ENCODE measurements at places on chromosomes 11 and 22.

GRCh38 chr11:113637636-113638035, 68.5 kb downstream of the TMPRSS5 start:
- no peak for DNase-seq

GRCh38 chr11:64536396-64536941, 54.6 kb upstream of the SLC22A12 start:
- no peak for DNase-seq

DNA sequence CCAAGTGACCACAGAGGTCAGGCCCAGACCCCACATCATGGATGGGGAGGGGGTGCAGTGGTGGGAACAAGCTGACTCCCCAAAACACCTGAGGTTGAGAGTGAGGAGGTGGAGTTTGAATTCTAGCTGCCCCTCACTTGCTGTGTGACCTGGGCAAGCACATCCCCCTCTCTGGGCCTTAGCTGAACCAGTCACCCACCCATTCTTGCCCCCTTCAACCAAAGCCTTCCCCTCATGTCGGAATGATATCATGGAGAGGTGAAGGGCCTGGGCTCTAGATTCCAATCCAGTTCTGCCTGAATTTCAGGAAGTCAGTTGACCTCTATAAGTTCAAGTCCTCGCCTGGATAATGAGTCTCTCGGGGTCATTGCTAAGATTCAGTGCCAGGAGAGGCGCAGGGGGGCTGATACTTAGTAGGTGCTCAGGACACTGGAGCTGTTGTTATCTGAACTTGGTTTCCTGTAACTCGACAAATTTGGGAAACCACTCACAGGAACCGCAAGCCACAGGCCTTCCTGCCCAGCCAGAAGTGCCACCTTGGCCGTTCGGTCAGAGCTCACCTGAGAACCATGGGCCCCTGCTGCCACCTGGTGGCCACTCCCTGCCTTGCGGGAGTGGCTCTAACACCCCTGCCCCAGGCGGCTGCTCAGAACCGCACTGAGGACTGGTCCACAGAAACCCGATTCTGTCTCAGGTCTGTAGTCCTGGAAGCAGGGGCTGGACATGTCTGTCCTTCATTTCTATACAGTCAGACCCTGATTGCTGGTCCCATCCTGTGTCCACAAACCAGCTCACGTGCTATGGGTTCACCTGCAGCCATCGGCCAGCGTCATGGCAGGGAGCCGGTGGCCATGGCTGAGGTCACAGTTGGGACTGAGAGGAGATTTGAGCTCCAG, 6.9 kb downstream of the CDC42EP1 start:
- DNase-seq = peak; percentile 87

- no peak for DNase-seq
Observed at GRCh38 chr11:44219830-44220796, 89.8 kb downstream of the ALX4 start.

GRCh38 chr22:42976217-42976933, 38.6 kb downstream of the PACSIN2 start:
- DNase-seq = no peak

DNA sequence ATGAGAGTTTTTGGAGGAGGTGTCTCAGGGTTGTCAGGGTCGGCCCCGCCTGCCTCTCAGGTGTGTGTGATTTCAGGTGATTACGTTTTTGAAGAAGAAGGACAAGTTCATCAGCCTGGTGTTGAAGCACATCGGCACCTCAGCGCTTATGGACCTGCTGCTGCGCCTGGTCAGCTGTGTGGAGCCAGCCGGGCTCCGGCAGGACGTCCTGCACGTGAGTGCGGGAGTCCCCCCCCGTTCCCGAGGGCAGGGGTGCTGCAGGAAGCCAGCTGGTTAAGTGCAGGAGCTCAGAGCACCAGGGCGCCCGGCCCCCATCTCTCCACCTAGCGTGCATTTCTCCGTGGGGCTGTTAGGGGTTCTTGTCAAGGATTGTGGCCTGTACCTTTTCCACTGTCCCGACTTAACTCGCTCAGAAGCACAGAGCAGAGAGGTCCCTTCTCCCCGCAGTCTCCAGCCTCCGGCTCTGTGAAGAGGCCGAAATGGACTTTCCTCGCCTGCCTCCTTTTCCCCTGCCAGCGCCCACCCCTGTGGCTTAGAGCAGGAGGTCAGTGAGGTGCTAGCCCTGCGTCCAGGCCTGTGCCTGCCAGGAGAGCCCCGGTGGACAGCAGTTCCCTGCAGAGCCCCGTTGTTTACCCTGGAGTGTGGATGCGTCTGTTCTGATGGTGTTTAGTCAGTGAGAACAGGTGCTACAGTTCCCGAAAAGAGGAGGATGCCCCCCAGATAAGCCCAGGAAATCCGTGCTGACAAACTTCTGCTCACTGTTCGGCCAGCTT, 60.2 kb downstream of the SBF1 start:
- no peak for DNase-seq

- no peak for DNase-seq
Observed at GRCh38 chr11:102061276-102061675, 14.0 kb downstream of the CFAP300 start.

DNA sequence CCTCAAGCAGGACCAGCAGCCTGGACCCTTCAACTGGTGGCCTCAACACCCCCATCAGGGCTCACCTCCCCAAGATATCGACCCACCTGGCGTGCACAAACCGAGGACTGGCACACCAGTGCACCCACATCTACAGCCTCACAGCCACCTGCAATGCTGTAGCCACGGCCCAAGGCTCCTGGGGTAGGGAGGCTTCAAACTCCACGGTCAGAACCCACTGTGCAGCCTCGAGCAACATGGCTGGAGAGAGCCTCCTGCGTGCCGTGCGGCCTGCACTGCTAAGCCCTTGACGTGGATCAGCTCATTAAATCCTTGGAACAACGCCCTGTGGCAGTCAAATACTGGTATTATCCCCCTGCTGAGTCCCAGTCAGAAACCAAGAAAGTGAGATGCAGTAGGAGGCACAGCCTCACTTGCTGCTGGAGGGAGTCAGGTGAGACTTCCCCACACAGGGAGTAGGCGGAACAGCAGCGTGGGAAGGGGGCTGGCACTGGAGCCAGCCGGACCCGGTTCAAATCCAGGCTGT, 4.6 kb downstream of the CARD10 start:
- no peak for DNase-seq

DNA sequence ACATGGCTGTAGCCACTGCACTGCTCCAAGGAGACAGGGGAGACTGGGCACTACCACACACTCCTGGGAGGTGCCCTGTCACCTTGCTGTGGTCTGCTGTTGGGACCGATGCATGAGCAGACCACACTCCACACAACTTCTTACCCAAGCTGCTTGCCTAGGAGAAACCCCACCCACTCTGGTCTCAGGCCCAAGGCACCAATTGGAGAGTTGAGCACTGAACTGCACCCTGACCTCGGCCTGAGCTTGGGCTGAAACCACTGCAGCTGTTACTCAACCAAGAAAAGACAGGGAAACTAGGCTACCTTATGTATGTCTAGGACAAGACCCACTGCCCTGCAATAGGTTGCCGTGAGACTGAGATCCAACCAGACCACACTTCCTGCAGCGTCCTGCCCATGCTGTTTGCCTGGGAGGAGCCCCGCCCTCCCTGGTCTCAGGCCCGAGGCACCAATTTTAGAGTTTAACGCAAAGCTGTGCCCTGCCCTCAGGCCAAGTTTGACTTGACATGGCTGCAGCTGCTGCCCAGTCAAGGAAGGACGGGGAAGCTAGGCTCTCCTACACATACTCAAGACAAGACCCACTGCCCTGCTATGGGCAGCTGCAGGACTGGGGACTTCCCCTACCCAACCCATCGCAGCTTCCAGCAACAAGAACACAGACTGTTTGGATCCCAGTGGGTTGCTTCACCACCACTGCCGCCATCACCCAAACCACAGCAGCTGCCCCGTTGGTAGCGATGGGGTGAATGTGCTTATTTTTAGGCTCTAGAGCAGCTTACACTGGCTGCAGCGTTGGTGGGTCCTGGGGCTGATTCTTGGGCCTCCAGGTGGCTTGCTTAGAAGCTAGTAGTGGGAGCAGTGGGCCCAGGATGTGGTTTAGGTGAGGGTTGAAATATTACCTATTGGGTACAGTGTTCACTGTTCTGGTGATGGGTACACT, 66.8 kb downstream of the BRD1 start:
- no peak for DNase-seq

DNA sequence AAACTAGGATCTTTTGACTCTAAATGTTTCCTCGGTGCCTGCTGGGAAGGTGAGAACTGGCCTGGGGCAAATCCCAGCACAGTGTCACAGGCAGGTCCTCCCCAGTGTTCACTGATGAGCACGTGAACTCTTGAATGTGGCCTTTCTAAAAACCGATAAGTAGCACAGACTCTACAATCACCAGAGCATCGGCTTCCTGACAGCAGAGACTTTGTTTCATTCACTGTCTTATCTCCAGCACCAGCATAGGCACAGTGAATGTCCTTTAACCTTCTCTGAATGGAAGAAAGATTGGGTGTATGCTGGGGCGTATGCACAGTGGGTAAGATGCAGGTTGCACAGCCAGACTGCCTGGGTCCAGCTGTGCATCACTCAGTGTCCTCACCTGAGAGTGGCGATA, 59.3 kb upstream of the EIF3D start:
- DNase-seq = no peak

GRCh38 chr22:50537765-50538164, 7.9 kb upstream of the KLHDC7B start:
- DNase-seq = no peak

DNA sequence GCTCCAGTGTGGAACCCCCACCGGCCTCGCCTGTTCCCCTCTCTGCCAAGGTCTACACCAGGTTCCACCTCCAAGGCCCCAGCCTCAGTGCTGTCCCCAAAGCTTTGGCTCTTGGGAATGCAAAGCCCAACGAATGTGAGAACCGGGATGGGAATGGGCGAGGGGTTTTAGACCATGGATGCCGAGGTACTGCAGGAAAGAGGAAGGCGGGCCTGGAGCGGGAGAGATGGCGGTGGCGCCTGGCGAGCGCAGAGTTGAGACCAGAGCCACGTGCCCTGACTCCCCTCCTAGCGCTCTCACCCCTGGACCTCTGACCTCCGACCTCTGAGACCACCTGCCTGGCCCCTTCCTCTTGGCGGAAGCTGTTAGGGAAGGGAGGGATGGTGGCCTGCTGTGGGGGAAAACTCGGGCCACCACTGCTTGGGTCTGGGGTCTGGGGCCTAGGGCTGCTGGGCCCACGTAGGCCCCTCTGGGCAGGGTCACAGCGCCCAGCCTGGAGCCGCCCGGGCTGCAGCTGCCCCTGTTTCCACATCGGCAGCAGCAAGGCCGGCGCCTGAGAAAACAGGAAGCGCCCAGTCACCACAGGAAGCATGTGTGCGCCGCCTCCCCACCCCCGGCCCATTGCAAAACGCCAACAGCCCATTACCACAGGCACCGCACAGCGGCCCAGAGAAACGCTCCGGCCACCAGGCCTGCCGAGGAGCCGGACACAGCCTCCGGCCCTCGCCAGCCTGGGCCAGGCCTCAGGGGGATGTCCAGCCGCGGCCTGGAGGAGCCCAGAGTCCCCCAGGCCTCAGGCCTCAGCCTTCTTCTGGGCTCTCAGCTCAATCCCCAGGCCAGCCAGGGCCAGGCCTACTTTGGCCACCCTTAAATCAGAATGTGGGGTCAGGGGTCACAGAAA, 13.8 kb upstream of the SLC39A13 start:
- no peak for DNase-seq

- no peak for DNase-seq
Observed at GRCh38 chr11:32340181-32340580, 95.2 kb downstream of the WT1 start.

GRCh38 chr22:43249789-43250471, 63.0 kb upstream of the TTLL12 start:
- no peak for DNase-seq

DNA sequence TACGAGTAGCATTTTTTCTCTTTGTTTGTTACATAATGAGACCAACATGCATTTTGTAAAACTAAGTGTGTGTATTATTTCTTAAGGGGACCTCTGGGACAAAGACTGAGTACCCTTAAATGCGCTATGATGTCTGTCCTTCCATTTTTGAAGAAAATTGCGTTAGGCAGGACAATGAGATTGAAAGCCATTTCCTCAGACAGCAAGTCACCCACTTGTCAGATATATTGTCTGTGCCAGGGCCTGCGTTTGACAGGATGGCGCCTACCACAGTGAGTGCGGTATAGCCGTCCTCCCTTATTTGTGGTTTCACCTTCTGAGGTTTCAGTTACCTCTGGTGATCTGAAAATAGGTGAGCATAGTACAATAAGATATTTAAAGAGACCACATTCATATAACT, 2.2 kb downstream of the AP2A2 start:
- no peak for DNase-seq

GRCh38 chr22:23075525-23076216, 5.4 kb downstream of the GNAZ start:
- DNase-seq = no peak

GRCh38 chr22:24845041-24845898, 39.3 kb downstream of the SGSM1 start:
- no peak for DNase-seq

GRCh38 chr11:35614939-35615569, 3.2 kb upstream of the FJX1 start:
- no peak for DNase-seq

- no peak for DNase-seq
Observed at GRCh38 chr22:49491726-49492125, 335.9 kb downstream of the BRD1 start.

- no peak for DNase-seq
Observed at GRCh38 chr11:32448232-32448631, 12.9 kb upstream of the WT1 start.

- DNase-seq = no peak
Observed at GRCh38 chr11:28269586-28269985, 161.4 kb downstream of the METTL15 start.

- no peak for DNase-seq
Observed at GRCh38 chr11:80281194-80281593, 840.4 kb upstream of the TENM4 start.

GRCh38 chr11:7555052-7555699, 41.4 kb downstream of the PPFIBP2 start:
- DNase-seq = no peak

DNA sequence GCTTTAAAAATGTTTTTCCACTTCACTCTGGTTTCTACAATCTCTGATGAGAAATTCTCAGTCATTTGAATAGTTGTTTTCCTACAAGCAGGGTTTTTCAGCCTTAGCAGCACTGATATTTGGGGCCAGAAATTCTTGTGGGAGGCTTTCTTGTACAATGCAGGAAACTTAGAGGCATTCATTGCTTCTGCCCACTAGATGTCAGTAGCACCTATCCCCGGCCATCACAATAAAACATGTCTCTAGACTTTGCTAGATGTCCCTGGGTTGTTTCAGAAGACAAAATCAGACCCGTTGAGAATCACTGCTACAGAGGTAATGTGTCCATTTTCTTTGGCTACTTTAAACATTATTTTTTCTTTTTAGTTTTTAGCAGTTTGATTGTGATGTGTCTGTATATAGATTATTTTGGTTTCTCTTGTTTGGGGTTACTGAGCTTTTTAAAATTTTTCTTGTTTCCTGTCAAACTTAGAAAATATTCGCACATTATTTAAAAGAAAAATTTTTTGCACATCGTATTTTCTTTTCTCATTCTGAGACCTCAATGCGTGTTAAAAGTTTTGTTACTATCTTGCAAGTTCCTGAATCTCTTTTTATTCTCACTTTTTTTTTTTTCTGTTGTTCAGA, 60.8 kb upstream of the CCDC179 start:
- DNase-seq = peak; percentile 2

- DNase-seq = peak; percentile 7
Observed at GRCh38 chr22:34111210-34111824, 191.0 kb upstream of the LARGE1 start.

All from stimulated activated CD4-positive, alpha-beta T cell treated with anti-CD3 and anti-CD28 coated beads, Interleukin-15, amount 100 ng/mL, for 48 hours (primary cell).